Mesothelial cell of epicardium (in vitro differentiated cells): ENCODE measurements at places on chromosomes 1 and 21. TPM values are rescaled to one million over a fixed set of nuclear protein-coding genes. Genes with fewer than 3 reads are reported as not detected.

DNA sequence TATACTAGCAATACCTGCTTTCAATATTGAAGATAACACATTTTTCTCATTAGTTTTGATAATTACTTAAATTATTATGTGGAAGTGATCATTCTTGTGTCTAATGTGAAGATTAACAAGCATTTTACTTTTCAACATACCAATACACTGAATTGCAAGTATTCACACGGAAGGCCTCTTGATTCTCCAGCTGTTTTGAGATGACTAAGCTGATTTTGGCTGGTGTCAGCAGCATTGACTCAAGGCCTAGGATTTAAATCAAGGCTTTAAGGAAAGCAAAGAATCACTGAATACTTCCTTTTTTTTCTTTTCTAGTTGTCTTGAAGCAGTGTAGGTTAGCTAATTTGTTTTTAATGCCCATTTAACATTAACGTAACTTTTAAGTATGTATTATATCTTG, 373.7 kb downstream of the SRGAP2C start:
- H3K27me3 ChIP-seq: no peaks in the 10 kb centered on the region
- peak overlapping the region; percentile 9 for H3K27ac ChIP-seq
- DNase-seq: no peak
- H3K4me1 ChIP-seq: no peaks in the 10 kb centered on the region
- H3K36me3 ChIP-seq: no peaks in the 10 kb centered on the region

Gene HLX
- total RNA-seq: 0.75 to 1.3 TPM (median 0.84 TPM) in 3 replicates

- H3K36me3 ChIP-seq: no peaks in the 10 kb centered on the region
- no peak for DNase-seq
- no peaks in the 10 kb centered on the region for H3K27me3 ChIP-seq
Measured at GRCh38 chr21:38915546-38915945, 109.8 kb downstream of the ETS2 start.

DNA sequence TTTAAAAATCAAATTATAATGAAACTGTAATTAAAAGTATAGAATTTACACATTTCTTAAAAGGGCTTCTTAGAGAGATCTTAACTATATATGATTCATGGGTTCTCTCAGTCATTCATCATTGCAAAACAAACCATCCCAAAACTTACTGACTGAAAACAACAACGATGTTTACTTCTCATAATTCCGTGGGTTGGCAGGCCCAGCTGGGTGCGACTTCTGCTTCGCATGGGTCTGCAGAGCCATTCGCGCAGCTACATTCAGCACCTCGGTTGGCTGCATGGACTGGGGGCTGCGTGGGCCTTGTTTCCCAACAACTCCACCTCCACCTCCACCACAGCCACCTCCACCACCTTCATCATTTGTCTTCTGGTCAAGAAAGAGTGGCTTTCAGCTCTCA, 4.0 kb downstream of the SLAMF8 start:
- H3K4me3 ChIP-seq: no peak overlapping the region
- H3K27me3 ChIP-seq: peaks cover 1% of the 10 kb centered on the region
- H3K36me3 ChIP-seq: no peaks in the 10 kb centered on the region
- DNase-seq: no peak
- H3K27ac ChIP-seq: no peak overlapping the region
- H3K4me1 ChIP-seq: peaks cover 22% of the 10 kb centered on the region

DNA sequence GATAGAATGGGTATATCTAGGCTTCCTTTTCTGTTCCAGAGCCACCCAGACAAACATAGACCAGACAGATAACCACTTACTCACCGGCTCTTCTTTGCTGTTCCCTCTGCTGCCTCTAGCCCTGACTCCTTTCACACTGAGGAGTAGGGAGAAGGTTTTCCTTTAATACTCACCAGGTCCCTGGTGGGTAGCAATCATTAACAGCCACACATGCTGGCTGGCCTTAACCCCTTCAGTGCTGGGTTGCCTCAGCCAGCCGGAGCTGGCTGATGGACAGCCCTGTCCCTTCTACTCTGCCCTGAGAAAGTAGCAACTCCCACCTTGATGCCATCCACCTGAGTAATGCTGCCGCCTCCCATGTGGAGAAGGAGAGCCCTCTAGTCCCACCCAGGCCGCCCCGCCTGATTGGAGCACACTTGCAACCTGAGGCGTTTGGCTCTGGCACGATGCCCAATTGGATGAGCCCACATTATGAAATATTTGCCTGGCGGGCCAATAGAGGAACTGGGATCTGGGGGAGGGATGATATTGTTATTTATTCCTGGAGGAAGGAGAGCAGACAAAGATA, 71.6 kb downstream of the PLEKHA6 start:
- H3K4me3 ChIP-seq: peak overlapping the region; percentile 45
- peaks cover 43% of the 10 kb centered on the region for H3K4me1 ChIP-seq
- peak overlapping the region; percentile 84 for H3K27ac ChIP-seq
- peak; percentile 69 for DNase-seq
- H3K27me3 ChIP-seq: no peaks in the 10 kb centered on the region

GRCh38 chr1:27097484-27097917, 57.4 kb downstream of the SLC9A1 start:
- no peak overlapping the region for H3K27ac ChIP-seq
- H3K4me1 ChIP-seq: peaks cover 18% of the 10 kb centered on the region
- no peaks in the 10 kb centered on the region for H3K36me3 ChIP-seq
- H3K4me3 ChIP-seq: no peak overlapping the region
- H3K27me3 ChIP-seq: no peaks in the 10 kb centered on the region

GRCh38 chr1:1242461-1243265, 3.9 kb downstream of the C1QTNF12 start:
- no peak overlapping the region for H3K27ac ChIP-seq
- H3K4me1 ChIP-seq: peaks cover 2% of the 10 kb centered on the region
- H3K27me3 ChIP-seq: peaks cover 8% of the 10 kb centered on the region
- no peak for DNase-seq
- H3K36me3 ChIP-seq: no peaks in the 10 kb centered on the region

DNA sequence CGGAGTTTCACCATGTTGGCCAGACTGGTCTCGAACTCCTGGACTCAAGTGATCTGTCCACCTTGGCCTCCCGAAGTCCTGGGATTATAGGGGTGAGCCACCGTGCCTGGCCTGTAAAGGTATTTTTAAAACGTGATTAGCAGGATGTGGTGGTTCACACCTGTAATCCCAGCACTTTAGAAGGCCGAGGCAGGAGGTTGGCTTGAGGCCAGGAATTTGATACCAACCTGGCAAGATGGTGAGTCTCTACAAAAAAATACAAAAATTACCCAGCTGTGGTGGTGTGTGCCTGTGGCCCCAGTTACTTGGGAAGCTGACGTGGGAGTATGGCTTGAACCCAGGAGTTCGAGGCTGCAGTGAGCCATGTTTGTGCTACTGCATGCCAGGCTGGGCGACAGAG, 43.3 kb upstream of the SOD1 start:
- no peak overlapping the region for H3K27ac ChIP-seq
- no peak for DNase-seq
- no peaks in the 10 kb centered on the region for H3K4me1 ChIP-seq

DNA sequence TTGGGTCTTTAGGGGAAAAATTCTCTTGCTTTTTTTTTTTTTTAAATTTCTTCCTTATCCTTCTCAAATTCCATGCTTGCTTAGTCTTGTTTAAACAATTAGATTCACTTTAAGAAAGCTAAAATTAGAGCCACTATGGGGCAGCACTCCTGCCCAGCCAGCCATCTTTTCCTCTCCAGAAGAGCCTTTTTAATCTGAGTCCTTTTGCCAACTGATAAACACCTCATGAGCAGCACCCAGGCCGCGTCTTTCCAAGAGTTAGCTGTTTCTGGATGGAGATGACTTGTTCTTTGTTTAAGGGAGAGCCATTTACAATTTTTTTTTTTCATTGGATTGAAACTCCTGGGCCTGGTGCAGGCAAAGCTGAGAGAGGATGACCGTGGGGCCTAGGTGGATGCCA, 53.3 kb upstream of the TSPAN2 start:
- peaks cover 7% of the 10 kb centered on the region for H3K4me1 ChIP-seq
- no peaks in the 10 kb centered on the region for H3K36me3 ChIP-seq
- H3K27me3 ChIP-seq: peaks cover 11% of the 10 kb centered on the region
- no peak for DNase-seq

Gene MASP2
- total RNA-seq: 0.09 to 0.20 TPM in 2 of 3 replicates, not detected in the other
